ENCODE measurements at places on chromosomes 7 and 10.

DNA sequence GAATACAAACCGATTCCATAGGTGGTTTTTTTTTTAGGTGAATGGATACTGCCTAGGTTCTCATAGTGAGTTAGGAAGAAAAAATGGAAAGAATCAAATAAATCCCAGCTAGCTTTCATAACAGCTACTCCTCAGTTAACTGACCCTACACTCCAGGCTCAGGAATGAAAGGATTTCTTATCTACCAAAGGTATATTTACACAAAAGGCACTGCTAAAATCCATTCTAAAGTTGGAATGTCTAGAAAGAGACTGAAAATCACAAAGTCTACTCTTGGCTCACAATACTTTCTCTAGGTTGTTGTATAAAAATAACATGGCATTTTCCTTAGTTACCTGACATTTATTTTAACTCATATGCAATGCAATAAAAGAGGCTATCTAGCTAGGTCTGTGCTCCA is 375.2 kb downstream of the MAGI2 start:
- no peak for DNase-seq

DNA sequence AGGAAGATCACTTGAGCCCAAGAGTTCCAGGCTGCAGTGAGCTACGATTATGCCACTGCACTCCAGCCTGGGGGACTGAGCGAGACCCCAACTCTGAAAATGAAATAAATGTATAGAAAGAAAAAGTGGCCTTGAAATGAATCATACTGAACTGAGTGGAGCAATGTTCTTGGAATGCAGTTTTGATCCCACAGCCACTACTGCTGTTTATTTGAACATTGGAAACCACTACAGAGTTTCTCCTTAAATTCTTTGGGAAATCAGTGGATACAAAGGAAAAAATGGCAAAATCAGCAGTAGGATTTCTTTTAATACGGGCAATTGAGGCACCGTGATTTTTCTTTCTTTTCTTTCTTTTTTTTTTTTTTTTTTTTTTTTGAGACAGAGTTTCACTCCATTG is 637.4 kb downstream of the GALNT17 start:
- DNase-seq, result no peak

DNA sequence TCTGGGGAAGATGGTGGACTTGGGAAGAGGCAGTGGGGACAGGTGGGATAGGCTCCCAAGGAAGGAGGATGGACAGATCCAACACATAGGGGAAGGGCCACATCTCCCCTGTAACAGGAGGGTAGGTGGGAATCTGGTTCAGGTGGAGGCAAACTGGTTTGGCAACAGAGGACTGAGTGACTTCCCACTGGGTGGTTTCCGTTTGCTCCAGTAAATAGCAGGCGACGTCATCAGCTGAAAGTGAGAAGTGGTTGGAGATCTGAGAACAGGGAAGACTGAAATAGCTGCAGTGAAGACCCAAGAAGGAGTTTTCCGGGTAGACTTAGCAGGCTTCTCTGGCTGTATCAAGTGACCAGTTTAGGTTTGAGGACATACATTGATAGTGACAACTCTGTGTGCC is 504.4 kb downstream of the GALNT17 start:
- DNase-seq, result no peak

- DNase-seq, result no peak
Measured at GRCh38 chr7:8120390-8121058, 141.4 kb downstream of the ICA1 start.

- no peak for DNase-seq
Measured at GRCh38 chr7:148296994-148297644, 293.4 kb upstream of the C7orf33 start.

- DNase-seq, result no peak
Measured at GRCh38 chr10:49653273-49653929, 26.1 kb upstream of the C10orf53 start.

- DNase-seq, result no peak
Measured at GRCh38 chr10:17062493-17062892, 67.1 kb downstream of the CUBN start.

DNA sequence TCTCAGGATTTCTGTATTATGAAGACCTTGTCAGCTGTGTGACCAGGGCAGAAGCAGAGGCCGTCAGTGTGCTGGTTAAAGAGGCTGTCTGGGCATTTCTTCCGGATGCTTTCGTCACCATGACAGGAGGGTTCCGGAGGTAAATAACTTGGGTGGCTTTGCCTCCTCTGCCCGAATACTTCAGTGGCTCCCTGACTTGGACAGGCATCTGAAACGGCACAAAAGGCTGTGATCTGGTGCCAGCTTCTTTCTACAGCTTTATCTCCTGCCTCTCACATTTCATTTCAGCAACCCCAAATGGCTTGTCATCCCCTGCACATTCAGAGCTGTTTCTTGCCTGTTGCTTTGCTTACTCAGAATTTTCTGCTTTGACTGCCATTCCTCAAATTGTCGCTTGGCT is 23.2 kb downstream of the DNTT start:
- no peak for DNase-seq

DNA sequence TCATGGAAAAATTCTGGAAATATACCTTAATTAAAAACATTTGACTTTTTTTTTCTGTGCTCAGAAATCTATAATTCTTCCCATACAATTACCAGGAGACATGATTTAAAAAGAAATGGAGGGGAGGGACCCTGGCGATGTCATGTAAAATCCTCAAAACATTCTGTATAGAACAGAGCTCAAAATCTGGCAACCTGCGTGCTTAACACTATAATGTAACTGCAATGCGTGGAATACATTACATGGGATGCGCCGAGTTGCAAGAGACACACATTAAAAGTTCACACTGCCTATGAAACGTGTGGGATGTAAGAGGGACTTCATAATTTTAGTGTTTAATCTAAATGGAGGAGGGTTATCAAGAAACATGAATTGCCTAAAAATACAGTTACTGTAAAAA is 215.0 kb downstream of the GLI3 start:
- DNase-seq, result no peak

DNA sequence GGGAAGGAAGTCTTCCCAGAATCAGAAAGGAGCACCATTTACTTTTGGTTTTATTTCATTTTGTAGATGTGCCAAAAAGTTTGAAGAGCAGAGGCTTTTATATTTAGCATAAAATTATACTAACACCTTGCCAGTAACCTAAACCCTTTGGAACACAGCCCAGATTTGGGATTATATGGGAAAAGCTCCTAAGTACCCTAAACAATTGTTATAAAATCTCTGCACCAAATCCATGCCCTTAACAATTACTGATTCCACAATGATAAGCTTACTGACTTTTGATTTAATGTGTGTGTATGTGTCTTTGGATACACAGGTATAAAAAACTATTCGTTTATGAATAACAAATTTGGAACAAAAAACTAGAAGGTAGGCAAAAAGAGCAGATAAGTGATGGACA is 39.0 kb upstream of the TMEM229A start:
- no peak for DNase-seq

GRCh38 chr7:141244435-141244834 is 170.6 kb downstream of the TMEM178B start:
- DNase-seq, result no peak

DNA sequence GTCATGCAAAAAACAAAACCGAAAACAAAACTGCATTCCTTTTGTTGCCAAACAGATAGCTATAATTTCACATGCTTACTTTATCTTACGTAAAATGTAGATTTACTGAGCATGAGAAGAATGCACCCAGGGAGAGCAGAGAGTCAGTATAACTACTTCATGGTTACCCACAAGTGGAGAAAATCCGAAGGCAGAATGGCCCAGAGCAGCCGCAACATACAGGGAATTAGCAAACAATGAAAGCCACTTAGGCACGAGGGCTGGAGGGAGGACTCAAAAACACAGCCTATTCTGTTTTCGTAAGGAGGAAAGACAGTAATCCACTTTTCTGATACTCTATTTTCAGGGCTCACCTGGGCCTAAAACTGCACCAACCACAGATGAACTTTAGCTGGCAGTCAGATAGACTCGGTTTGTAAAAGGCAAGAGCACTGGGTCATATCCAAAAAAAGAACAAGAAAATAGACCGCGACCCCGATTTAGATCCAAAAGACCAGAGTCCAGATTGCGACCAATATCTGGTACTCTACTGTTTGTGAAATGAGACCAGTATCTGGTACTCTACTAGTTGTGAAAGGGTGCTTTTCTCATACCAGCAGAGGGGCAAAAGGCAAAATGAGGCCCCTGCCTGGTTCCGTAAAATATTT is 1.3 kb downstream of the ITPRIP start:
- DNase-seq, result no peak

DNA sequence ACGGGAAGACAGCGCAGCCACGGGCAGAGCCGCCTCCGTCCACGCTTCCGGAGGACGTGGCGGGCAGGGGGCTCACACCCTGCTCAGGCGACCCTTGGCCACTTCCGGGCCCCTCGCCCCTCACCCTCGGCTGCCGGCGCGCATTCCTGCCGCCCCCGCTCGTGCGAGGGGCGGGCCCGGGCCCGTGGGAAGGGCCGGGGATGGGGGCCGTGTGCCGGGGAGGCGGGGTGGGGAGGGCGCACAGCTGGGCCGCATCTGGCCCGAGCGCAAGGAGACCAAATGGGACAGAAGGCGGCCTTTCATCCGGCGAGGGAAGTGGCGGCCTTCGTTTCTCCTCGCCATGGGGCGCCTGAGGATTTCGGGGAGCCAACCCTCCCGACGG is 846 bp upstream of the LFNG start:
- DNase-seq, result no peak

GRCh38 chr10:108684431-108684830 is 1238.9 kb downstream of the XPNPEP1 start:
- DNase-seq, result no peak

DNA sequence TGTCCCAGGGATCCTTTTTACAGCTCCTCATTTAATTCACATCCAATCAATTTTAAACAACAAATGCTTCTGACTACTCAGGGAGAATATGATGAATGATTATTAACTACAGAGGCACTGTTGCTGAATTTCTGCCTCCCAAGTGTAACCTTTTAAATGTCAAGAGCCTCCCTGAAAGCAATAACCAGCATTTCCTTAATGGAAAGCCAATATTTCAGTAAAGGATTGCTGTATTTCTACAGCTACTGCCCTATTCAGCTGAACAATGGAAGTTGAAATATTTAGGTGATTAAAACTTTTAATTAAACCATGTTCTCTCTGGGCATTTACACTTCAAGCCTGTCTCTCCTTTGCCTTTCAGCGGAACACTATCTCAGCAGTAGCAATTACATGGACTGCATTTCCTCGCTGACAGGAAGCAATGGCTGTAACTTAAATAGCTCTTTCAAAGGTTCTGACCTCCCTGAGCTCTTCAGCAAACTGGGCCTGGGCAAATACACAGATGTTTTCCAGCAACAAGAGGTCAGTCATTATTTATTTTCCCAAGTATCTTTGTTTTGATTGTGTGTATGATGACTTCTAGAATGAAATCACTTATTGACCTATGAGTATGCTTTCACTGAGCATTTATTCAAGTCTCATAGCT is 304.7 kb downstream of the BICC1 start:
- DNase-seq, result no peak

Data from upper lobe of right lung (tissue), 1 donor.